ENCODE measurements at places on chromosomes 6 and 20.

- no peak for DNase-seq
Measured at GRCh38 chr6:8481727-8482126, 46.4 kb upstream of the SLC35B3 start.

DNA sequence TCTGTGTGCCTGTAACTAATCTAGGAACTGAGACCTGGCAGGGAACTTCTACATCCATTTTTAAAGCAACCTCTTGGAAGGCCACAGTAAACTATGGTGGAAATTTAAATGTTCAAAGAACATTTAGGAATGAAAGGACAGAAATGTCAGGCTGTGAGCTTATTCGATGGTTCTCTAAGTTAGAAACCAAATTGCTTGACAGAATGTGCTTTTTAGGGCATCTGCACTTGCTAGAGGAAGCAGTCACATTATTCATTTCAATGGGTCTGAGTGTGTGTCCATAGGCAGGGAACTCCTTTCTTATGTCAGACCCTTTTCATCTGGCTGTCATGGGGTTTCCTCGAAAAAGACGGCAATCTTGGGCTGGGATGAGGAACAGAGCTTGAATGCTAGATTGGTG lies 84.4 kb downstream of the PPP1R14C start:
- DNase-seq, result no peak

DNA sequence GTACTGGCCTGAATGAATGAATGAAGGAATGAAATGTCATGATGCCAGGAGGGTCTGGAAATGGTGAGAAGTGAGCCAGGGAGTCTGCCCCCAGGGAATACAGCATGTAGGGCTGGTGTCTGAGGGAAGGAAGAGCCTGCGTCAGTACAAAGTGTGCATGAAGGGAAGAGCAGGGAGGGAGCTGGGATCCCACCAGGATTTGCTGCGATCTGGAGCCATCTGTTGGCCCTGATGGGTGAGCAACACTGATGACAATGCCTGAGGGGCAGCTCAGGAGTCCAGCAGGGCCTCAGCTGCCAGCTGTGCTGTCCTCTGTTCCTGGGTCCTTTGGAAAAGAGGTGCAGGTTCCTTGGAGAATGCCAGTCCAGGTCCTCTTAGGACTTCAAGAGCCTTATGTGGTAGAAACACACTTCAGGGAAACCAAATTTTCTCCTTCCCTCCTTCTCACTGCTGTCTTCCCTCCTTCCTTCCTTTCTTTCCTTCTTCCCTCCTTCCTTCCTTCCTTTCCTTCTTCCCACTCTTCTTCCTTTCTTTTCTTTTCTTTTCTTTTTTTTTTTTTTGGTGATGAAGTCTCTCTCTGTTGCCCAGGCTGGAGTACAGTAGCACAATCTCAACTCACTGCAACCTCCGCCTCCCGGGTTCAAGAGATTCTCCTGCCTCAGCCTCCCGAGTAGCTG lies 11.5 kb downstream of the BPI start:
- DNase-seq, result no peak

- no peak for DNase-seq
Measured at GRCh38 chr6:149261364-149262040, 56.0 kb upstream of the TAB2 start.

DNA sequence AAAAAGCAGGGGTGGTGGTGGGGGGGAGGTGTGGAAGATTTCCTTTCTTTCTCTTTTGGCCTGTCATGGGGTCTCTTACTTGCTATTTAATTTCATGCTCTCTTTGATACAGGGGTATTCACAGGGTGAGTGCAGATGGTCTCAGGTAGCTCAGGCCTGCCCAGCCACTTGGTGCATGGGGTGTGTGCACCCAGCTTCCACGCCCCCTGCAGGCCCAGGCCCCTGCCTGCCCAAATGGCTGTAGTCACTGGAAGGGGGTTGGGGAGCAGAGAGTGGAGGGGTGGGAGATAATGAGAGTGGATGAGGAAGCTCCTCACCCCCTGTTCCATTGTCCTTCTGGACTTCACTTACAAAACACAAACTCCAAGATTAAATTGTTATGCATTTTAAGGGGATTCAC lies 133.6 kb upstream of the SGK1 start:
- no peak for DNase-seq

GRCh38 chr6:152002306-152002705 lies 194.8 kb downstream of the ESR1 start:
- no peak for DNase-seq

DNA sequence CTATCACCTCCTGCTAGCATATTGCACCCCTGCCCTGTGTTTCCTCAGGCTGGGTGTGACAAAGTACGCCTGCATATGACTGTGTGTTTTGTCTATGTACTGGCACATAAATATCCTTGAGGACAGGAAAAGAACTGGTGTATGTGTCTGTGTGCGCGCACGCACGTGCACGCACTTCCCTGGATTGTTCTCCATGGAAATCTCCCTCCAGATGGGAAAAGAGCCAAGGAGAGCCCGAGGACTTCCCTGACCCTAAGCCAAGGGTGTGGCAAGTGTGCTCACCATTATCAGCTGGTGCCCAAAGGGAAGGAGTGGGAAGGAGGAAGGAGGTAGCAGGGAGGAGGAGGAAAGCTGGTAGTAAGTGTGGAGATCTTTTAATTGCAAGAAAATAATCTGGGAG lies 117.6 kb downstream of the HIVEP2 start:
- no peak for DNase-seq

- no peak for DNase-seq
Measured at GRCh38 chr6:56230976-56231566, 16.3 kb downstream of the COL21A1 start.

GRCh38 chr6:161233986-161234661 lies 39.7 kb downstream of the AGPAT4 start:
- DNase-seq, result no peak

DNA sequence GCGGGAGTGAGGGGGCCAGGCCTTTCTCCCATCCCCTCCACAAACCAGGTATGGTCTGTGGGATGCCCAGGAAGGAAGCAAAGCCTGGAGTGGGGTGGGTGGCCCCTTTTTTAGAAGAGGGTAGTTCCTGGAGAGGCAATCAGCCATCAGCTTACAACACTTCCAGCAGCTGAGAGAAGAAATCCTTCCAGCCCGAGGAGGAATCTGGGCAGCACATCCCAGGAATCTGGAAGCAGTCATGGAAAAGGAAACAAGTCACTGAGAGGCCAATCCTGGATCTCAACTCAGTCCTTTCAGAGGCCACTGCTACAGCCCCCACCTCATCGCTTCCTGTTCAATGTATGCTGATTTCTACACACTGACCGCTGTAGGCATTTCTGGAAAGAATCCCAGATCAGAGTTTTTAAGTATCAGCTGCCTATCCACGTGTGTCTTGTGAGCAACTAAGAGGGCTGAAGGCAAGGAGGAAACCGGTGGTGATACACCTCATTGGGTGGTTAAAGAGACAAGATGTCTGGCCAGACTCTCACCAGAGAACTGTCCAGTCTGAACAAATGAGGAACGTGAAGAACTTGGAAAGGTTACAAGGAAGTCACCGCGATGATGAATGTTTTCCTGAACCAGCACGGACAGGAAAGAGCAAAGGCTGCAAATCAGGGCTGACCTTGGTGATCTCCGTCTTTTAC lies 92.9 kb upstream of the SHLD1 start:
- DNase-seq, result no peak

GRCh38 chr6:126461045-126461444 lies 121.1 kb downstream of the CENPW start:
- no peak for DNase-seq

- no peak for DNase-seq
Measured at GRCh38 chr20:16107172-16107870, 465.9 kb downstream of the KIF16B start.

DNA sequence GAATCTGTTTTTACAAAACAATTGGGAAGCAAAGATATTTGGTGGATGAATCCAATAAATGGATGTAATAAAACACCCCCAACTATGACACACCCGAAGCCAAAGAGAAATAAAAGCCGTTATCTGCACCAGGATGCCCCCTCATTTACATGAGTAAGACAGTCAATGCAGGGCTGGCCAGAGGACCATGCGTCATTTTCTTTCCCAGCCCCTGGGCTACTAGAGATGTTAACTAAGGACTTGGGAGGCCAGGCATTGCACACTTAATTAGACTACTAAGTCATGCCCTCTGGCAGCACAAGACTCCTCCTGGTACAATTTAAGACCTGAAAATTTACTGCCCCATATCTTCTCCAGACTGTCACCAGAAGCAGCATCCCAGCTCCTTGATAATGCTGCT lies 3.2 kb downstream of the LEMD2 start:
- no peak for DNase-seq

DNA sequence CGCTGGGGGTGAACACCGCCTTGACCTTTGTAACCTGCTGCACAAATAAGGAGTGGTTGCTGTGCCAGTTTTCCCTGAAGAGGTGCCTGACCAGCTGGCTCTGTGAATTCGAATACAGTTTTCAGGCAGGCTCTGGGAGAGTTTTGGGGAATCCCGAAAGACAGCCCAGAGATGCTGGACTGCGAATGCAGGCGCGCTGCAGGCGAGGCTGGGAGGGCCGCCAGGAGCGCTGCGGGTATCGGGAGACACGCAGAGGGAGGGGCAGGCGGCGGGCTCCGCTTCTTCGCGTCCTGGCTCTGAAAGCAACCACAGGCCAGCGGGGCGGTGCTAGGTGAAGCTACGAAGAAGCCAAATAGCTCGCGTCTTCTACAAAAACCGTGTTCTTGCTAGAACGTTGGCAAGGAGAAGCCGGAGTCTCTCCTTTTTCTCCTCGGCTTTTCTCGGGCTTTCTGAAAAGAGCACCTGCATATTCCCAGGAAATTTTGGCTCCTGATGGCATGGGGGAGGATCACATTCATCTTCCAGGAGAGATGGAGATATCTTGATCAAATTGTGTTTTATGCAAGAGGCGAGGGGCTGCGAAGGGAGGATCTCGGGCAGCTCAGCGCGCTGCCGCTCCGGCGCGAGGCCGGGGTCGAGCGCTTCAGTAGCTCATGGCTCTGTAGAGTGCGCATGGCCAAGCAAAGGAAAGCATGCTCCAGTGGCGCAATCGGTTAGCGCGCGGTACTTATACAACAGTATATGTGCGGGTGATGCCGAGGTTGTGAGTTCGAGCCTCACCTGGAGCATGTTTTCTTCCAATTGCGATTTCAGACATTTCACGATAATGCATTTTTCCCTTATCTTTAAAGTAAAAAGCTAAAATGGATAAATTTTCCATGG lies 158.1 kb upstream of the ZNF184 start:
- no peak for DNase-seq

DNA sequence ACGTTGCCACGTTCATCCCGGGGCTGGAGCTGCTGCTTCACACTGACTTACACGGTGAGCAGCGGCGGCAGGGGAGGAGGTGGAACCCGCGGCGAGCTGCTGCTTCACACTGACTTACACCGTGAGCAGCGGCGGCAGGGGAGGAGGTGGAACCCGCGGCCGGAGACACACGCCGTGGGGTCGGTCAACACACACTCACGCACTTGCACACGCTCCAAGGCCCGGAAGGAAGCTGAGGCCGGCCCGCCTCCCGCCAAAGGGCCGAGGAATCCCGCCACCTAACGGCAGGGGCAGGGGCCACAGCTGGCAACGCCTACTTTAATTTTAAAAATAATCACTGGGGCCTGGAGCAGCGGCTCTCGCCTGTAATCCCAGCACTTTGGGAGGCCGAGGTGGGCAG lies 94.4 kb upstream of the FOXC1 start:
- no peak for DNase-seq

GRCh38 chr6:135586844-135587243 lies 89.3 kb upstream of the AHI1 start:
- no peak for DNase-seq

- no peak for DNase-seq
Measured at GRCh38 chr6:35629876-35630378, 58.8 kb downstream of the FKBP5 start.

- DNase-seq, result no peak
Measured at GRCh38 chr6:34574647-34575293, 18.6 kb upstream of the SPDEF start.

GRCh38 chr6:14966096-14966905 lies 279.6 kb upstream of the JARID2 start:
- no peak for DNase-seq

DNA sequence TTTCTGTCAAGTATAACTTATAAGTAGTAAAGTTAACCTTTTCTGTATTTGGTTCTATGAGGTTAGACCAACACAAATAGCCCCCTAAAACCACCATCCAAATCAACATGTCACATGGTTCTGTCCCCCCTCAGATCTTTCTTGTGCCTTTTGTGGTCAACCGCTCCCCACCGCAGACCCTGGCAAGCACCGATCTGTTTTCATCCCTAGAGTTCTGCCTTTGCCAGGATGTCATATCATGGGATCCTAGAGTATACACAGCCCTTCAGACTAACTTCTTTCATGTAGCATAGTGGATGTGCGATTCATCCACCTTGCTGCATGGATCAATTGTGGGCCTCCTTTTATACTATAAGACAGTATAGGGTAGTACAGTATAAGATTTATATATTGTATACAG lies 124.3 kb downstream of the BCAS1 start:
- no peak for DNase-seq

GRCh38 chr6:132132422-132132821 lies 181.2 kb upstream of the CCN2 start:
- no peak for DNase-seq

DNA sequence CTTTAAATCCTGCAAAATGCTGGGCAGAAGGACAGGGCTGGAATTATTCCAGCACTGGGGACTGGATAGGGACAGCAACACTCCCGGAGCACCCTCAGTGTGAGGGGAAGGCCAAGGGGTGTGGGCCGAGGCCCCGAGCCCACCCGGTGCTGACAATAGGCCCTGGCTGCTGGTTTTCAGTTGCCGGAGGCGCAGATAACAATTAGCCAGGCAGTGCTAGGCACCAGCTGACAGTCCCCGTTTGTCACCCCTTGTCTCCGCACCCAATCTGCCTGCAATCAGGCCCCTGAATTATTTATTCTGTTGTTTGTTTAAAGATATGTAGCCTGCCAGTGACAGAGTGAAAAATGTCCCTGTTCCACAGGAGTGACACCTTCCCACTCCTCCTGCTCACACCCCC lies 120.0 kb downstream of the GRM4 start:
- DNase-seq, result no peak

DNA sequence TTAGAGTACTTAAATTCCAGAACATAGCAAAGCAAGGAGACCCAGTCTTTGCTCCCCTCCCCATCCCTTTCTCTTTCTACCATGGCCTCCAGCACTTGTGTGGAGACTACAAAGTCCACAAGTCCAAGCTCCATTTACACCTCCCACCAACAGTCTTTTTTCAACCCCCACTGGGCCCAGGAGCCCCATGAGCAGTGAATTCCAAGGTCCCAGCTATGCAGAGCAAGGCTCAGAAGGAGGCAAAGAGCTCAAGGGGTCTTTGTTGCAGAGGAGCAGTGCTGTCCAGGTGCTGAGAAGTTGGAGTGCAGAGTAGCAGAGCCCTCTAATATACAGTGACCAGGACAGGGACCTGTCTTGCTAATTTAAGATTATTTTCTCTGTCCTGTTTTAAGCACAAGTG lies 9.0 kb downstream of the PAK5 start:
- no peak for DNase-seq

DNA sequence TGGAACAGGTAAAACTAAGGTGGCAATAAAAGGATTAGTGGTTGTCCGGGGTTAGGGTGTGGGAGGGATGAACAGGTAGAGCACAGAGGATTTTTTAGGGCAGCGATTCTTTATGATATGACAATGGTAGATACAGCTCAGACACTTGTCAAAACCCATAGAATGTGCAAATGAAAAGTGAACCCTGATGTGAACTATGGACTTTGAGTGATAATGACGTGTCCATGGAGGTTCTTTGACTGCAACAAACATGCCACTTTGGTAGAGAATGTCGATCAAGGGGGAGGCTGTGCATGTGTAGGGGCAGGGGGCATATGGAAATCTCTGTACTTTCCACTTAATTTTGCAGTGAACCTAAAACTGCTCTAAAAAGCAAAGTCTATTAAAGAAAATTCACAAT lies 100.7 kb downstream of the LAMP5 start:
- no peak for DNase-seq

- no peak for DNase-seq
Measured at GRCh38 chr6:73704260-73704659, 8.3 kb downstream of the CD109 start.

GRCh38 chr6:85421181-85421580 lies 28.7 kb upstream of the NT5E start:
- DNase-seq, result no peak
